RWPE2 (cell line): ENCODE measurements at places on chromosomes 7 and 10.

- peaks cover 20% of the 10 kb centered on the region for H3K36me3 ChIP-seq
- H3K27me3 ChIP-seq: no peaks in the 10 kb centered on the region
Observed at GRCh38 chr7:5408777-5409176, 14.9 kb downstream of the TNRC18 start.

DNA sequence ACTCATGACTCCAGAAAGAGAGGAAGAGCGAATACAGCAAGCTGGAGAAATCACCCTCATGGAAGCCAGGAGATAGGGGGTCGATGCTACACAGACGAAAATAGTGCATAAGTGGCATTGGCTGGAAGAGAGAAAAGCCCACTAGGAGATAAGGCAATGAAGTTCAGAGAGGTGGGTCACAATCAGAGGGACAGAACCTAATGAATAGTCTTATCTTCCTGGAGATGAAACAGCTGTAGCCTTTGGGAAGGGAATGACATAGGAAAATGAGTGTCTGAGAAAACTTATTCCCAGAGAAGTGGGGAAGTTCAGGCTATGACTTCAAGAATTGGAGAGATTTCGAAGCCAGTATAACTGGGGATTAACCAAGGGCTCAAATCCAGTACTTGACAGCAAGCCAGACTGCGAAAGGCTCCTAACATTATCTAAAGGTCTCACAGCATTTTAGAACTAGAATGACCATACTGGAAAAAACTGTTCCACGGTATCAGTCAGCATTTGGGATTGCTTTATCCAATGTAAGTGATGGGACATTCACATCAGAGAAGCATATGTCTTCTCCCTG is 211.1 kb downstream of the ZNF365 start:
- H3K4me1 ChIP-seq: peaks cover 13% of the 10 kb centered on the region
- H3K27me3 ChIP-seq: no peaks in the 10 kb centered on the region
- H3K36me3 ChIP-seq: no peaks in the 10 kb centered on the region
- H3K27ac ChIP-seq: no peak overlapping the region
- no peak for DNase-seq
- H3K4me3 ChIP-seq: no peak overlapping the region

DNA sequence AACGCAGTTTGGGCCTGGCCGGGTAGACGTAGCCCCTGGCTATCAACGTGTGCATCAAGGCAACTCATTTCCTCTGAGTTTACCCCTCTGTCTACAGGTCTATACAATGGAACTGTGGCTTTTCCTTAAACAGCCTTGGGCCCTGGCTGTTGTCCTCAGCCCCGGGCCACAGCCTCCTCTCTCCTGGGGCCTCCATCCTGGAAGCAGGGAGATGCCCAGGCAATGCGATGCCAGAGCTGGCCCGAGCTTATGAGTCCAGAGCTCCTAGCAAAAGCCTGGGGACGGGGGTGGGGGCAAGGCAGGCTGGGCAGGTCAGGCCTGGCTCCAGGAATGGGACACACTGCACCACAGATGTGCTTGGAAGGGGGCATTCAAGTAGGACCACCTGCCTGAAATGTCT is 89.6 kb upstream of the SMNDC1 start:
- no peaks in the 10 kb centered on the region for H3K36me3 ChIP-seq
- H3K4me3 ChIP-seq: no peak overlapping the region
- H3K4me1 ChIP-seq: peaks cover 31% of the 10 kb centered on the region
- no peaks in the 10 kb centered on the region for H3K27me3 ChIP-seq

DNA sequence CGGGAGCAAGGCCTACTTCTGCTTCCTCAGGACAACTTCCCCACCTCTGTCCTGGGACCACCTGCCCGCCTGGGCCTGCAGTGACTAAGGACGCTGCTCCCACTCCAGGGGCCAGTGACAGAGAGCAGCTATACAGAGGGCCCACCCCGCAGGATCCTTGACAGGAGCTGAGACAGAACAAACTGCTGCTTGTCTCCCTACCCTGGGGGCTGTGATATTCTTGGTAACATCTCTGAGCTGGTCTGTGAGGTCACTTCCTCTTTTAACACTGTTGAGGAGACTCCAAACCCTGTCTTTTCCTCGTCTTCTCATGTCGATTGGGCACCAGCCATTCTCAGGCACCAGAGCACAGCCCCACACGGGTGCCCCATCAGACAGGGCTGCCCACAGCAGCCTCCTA is 6.9 kb upstream of the MRPS24 start:
- no peak overlapping the region for H3K27ac ChIP-seq
- H3K4me1 ChIP-seq: peaks cover 20% of the 10 kb centered on the region
- H3K4me3 ChIP-seq: no peak overlapping the region
- H3K27me3 ChIP-seq: no peaks in the 10 kb centered on the region
- DNase-seq: no peak

GRCh38 chr10:92894081-92894655 is 45.8 kb downstream of the EXOC6 start:
- peaks cover 28% of the 10 kb centered on the region for H3K4me1 ChIP-seq
- no peak overlapping the region for H3K4me3 ChIP-seq
- no peak overlapping the region for H3K27ac ChIP-seq
- H3K27me3 ChIP-seq: no peaks in the 10 kb centered on the region
- no peak for DNase-seq
- no peaks in the 10 kb centered on the region for H3K36me3 ChIP-seq
